KG1 (cell line): ENCODE measurements at places on chromosomes 1 and 21.
A peak's percentile ranks its signal among the peaks of the same experiment; 100 is the strongest.

- DNase-seq = no peak
Observed at GRCh38 chr1:67634396-67634935, 50.5 kb upstream of the GADD45A start.

DNA sequence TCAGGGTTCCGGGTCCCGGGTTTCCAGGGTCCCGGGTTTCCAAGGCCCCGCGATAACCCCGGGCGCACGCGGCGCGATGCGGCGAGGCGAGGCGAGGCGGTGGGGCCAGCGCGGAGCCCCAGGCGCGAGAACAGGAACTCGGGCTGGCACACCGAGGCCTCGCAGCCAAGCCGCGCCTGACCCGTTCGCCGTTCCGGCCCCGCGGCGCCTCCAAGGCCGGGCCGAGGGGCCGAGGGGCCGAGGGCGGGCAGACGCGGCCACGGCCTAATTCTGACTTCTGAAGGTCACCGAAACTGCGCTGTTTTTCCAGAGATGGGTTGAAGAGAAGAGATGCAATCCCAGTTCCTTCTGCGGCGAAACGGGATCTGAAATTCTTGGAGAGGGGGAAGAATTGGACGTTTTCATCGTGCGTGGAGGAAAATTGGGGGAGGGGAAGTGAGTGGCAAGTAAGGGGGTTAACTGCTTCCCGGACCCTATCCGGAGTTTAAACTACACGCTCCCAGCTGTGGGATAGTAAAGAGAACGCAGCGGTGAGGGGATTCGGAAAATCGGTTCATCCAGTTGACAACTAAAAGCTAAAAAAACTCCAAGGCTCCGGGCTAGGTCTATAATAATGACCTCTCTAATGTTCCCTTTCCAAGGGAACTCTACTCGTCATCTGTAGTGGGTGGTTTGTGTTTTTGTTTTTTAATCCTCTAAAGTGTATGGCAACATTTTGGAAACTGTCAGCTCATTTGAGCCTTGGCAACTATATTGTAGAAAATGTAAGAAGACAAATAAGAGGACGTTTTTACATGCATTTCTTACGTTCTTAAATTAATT is 8.2 kb downstream of the TBX15 start:
- no peak for DNase-seq

DNA sequence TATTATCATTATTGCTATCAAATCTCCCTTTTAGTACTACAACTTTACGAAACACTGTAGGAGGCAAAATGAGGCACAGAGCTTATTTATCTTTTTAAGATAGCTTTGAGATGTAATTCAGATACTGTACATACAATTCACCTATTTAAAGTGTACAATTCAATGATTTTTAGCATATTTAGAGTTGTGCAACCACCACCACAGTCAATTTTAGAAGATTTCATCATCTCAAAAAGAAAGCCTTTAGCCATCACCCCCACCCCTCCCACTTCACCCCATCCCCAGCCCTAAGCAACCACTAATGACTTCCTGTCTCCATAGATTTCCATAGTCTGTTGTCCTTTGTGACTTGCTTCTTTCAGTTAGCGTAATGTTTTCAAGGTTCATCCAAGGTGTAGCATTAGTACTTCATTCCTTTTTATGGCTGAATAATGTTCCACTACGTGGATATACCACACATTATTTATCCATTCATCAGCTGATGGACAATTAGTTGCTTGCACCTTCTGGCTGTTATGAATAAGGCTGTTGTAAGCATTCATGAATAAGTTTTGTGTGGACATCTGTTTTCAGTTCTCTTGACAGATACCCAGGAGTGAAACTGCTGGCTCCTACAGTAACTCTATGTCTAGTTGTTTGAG is 9.4 kb upstream of the CAPN9 start:
- no peak for DNase-seq

DNA sequence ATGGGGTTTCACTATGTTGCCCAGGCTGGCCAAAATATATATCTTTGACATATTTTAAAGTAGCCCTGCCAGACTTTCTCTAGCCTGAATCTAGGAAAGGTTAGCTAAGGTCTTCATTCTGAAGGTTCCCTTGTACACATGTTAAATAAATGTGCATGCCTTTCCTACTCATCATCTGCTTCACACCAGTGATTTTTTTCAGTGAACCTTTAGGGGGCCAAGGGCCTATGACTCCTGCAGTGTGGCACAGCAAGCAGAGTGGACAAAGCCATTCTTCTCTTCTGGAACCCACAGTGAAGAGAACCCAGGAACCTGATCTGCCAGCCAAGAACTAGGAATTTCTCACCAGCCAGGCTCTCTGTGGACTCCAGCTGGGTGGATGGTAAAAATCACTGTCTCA is 22.9 kb downstream of the CBR1 start:
- no peak for DNase-seq

GRCh38 chr21:23247334-23247733 is 2249.1 kb downstream of the NCAM2 start:
- no peak for DNase-seq

DNA sequence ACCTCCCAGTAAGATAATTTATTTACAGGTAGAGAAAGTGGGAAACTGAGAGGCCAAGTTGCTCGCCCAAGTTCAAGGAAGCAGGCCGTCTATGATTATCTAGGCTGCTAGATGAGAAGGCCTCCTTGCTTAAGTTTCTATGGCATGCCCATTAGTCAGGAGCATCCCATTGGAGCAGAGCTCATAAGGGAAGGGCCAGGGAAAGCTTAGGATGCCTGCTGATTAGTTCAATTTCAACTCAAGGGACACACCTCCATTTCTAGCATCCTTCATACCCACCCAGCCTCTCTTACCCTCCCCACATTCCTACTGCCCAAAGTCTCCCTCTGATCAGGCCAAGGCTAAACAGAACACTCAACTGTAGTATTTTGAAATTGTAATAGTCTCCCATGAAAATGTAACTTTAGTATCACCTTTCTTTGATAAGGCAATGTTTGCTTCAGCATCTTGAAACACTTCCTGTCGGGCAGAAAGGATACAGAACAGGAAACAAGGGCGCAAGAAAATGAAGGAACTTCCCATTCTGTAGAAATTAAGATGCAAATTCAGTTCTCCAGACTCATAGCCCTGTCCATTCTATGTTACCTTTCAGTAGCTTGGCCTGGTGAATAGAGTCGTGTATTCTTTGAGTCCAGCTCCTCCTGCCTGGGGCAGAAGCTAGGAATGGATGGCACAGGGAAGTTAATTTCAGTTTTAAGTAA is 46.3 kb upstream of the TARBP1 start:
- no peak for DNase-seq

GRCh38 chr1:110067479-110067892 is 3.0 kb downstream of the ALX3 start:
- DNase-seq = no peak

DNA sequence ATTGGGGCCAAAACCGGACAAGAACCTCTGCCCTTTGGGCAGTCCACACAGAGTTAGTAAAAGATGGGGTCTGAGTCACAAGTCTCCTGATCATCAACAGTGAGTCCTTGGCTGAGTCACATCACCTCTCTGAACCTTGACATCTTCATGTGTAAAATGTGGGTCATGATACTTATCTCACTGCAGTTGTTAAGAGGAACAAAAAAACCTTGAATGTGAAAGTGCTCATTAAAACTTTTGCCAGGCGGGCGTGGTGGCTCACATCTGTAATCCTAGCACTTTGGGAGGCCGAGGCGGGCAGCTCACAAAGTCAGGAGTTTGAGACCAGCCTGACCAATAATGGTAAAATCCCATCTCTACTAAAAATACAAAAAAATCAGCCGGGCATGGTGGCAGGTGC is 15.7 kb downstream of the S100A16 start:
- no peak for DNase-seq

DNA sequence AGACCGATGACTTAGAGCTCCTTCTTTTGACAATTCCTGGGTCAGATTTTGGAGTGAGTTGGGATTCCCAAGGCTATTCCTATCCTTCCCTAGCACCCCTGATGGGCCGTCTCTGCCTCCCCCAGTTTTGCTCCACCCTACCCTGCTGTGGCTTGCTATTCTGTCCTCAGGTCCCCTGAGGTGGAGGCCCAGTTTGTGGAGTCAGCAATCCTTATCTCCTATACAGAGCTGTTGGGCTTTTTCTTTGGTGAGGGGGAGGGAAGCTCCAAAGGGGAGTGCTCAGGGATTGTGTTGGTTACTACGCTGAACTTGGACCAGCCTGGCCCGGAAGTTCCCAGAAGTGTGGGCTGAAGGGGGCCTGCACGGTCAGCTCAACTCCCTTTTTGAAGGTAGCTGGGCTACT is 7.6 kb downstream of the SESN2 start:
- DNase-seq = no peak

GRCh38 chr1:70966018-70966638 is 81.5 kb downstream of the PTGER3 start:
- DNase-seq = no peak

DNA sequence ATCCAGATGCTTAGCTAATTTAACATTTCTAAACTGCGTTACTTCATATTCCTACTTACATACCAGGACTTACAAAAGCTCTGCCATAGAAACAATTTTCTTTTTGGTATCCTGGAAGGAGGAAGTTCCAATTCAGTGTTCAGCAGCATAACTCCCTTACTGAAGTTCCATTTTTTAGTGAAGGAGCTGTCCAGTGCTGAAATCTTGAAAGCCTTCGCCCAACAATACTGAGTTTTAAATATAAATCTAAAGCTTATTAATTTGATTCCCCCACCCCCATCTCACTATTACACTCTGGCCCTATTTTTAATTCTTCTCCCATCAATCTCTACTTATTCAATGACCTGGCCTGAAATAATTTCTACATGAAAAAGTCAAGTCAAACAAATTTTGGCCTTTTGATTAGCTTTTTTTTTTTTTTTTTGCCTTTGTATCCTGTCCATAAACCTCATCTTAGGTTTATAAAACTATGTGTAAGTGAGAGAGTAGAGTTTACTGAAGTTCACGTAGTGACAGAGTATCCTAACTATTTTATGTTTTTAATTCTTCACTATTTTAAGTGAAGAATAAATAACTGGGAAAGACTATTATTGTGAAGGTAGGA is 323.0 kb upstream of the PLD5 start:
- DNase-seq = peak; percentile 2

GRCh38 chr1:34874296-34874952 is 14.9 kb upstream of the SMIM12 start:
- DNase-seq = no peak

GRCh38 chr1:17965515-17966100 is 142.0 kb upstream of the IGSF21 start:
- DNase-seq = no peak

DNA sequence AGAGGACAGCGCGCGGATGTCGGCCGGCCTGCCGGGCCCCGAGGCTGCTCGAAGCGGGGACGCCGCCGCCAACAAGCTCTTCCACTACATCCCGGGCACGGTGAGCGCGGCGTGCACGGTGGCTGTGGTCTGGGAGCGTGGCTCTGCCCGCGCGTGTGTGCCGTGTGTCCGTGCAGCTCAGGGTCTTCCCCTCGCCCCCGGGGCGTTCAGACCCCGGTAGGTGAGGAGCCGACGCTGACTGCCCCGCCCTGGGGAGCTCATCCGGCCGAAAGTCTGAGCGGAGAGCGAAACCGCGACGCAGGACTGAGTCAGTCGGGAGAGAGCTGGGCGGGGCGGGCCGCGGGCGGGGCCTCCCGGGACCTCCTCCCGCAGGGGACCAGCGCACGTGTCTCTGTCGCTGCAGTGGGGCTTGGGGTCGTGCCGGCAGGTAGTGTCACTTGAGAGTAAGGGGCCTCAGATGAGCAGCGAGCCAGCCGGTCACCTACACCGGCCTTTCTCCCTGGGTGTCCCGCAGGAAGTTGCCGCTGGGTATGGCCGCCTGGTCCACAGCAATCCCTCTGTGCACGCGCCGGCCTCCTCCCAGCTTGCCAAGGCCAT is 520 bp downstream of the PLEKHN1 start:
- peak; percentile 21 for DNase-seq

GRCh38 chr1:22341791-22342605 is 109.7 kb upstream of the ZBTB40 start:
- DNase-seq = no peak

DNA sequence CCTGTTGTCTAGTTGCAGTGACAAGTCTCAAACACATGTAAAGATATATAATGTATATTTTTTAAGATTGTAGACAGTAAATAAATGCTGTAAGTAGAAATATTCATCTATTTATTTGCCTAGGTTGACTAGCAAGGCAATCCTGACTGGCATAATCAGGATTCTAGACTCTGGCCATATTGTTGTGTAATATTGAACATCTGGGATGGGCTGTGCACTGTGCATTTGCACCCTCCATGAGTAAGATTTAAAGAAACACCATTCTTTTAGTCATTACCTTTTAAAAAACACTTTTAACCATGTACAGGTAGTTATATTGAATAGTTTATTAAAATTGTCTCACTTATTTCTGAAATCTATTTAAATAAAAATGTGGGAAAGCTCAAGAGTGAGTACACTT is 32.4 kb downstream of the RASAL2 start:
- DNase-seq = no peak

DNA sequence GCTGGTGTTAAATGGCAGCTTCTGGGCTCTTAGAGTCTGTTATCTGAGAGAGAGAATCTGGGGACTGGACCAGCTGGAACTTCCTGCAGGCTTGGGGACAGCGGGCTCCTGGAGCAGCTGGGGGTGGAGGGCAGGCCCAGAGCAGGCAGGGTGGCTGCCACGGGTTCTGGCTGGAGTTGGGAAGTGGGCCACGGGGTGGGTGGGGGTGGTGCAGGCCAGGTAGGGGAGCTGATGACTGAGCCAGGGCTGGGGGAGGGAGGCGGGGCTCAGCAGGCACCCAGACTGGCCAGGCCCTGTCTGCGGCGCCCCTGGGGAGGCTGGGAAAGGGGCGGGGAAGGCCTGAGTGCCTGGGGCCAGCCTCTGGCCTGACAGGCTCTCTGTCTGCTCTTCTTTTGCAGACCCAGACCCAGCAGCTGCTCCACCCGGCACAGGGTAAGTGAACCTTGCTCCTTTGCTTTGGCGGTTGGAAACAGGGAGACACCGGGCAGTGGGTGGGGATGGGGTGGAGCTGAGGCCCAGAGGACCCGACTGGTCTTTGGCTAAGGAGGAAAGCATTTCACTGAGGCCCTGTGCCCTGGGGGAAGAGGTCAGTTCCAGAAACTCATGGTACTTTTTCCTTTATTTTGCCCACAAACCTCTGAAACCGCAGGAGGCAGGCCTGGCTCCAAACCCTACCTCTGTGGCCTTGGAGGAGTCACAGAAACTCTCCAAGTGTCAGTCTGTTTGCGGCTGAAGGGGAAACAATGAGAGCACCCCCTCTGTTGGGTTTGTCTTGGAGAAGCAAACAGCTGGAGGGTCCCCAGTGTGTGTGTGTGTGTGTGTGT is 48.8 kb downstream of the ARHGEF10L start:
- no peak for DNase-seq

DNA sequence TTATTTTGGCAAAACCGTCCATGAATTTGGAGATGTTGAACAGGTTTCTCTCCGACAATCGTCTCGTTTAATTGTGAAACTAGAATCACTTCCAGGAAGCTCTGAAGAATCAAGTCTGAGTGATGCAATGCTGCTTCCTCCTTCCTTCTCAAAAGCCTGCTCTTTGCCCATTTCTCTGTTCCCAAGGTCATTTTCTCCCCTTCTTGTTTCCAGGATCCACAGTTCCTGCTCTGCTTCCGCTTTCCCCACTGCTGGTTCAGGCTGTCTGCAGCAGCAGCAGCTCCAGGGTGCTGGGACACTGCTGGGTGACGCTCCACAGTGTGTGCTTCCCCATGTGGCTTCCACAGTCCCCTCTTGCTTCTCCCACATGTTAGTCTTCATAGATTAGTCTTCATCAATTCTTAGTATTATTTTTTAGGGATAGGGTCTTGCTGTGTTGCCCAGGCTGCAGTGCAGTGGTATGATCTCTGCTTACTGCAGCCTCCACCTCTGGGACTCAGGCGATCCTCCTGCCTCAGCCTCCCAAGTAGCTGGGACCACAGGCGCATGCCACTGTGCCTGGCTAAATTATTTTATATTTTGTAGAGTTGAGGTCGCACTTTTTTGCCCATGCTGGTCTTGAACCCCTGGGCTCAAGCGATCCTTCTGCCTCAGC is 156.2 kb downstream of the DYRK1A start:
- DNase-seq = no peak

- DNase-seq = no peak
Observed at GRCh38 chr1:211677659-211678058, 2.2 kb upstream of the NEK2 start.
